ENCODE measurements at places on chromosomes 7 and 10. TPM values are rescaled to one million over a fixed set of nuclear protein-coding genes. Genes with fewer than 3 reads are reported as not detected.

ANKMY2 gene
- total RNA-seq: 30.2 TPM

HABP2 gene
- total RNA-seq: not detected

PPP1R9A gene
- 0.45 TPM for total RNA-seq

PDK4 gene
- 0.72 TPM for total RNA-seq

FAM107B gene
- total RNA-seq: 4.8 TPM

MYO3A gene
- not detected for total RNA-seq

EGR2 gene
- 0.90 TPM for total RNA-seq

GSAP gene
- 3.2 TPM for total RNA-seq

CYP2W1 gene
- total RNA-seq: not detected

EPDR1 gene
- total RNA-seq: 27.8 TPM

WNT8B gene
- not detected for total RNA-seq

GIMAP7 gene
- total RNA-seq: not detected

ASB10 gene
- not detected for total RNA-seq

GNAT3 gene
- not detected for total RNA-seq

CRPPA gene
- total RNA-seq: 3.2 TPM

ZNF438 gene
- 8.0 TPM for total RNA-seq

GPR158 gene
- 0.49 TPM for total RNA-seq

CCDC71L gene
- 40.6 TPM for total RNA-seq

BUB3 gene
- 182 TPM for total RNA-seq

RBP3 gene
- not detected for total RNA-seq

SEMA3D gene
- total RNA-seq: 51.2 TPM

SHH gene
- not detected for total RNA-seq

NME8 gene
- total RNA-seq: not detected

OGDH gene
- total RNA-seq: 26.2 TPM

TMEM176A gene
- total RNA-seq: not detected

VSTM4 gene
- 4.7 TPM for total RNA-seq

OPN1SW gene
- not detected for total RNA-seq

FAM25C gene
- total RNA-seq: not detected

HOXA4 gene
- 0.57 TPM for total RNA-seq

PTPRN2 gene
- total RNA-seq: 2.5 TPM

OR13A1 gene
- total RNA-seq: not detected

GPR15LG gene
- not detected for total RNA-seq

UBE2H gene
- 71.6 TPM for total RNA-seq

ZNF12 gene
- total RNA-seq: 16.9 TPM

FKBP9 gene
- 831 TPM for total RNA-seq

MRLN gene
- total RNA-seq: not detected

ARHGEF5 gene
- total RNA-seq: 3.2 TPM

AS3MT gene
- 7.0 TPM for total RNA-seq

BHLHA15 gene
- not detected for total RNA-seq

ZNF804B gene
- total RNA-seq: not detected

NACAD gene
- 5.5 TPM for total RNA-seq

CTAGE4 gene
- total RNA-seq: 2.9 TPM

TMEM273 gene
- not detected for total RNA-seq

RASA4B gene
- 4.6 TPM for total RNA-seq

ENTPD1 gene
- 0.16 TPM for total RNA-seq

PTPRZ1 gene
- total RNA-seq: 0.72 TPM

ITPRID1 gene
- total RNA-seq: not detected

ADCY1 gene
- total RNA-seq: 0.72 TPM

GPR22 gene
- total RNA-seq: not detected

AGR2 gene
- total RNA-seq: not detected

SLC39A12 gene
- total RNA-seq: not detected

MAGI2 gene
- 16.1 TPM for total RNA-seq

GPNMB gene
- 479 TPM for total RNA-seq

PDCD11 gene
- total RNA-seq: 38.4 TPM

FAM237B gene
- not detected for total RNA-seq

TCF7L2 gene
- 8.8 TPM for total RNA-seq

CCL24 gene
- total RNA-seq: not detected

CDNF gene
- total RNA-seq: 1.2 TPM

GRID2IP gene
- not detected for total RNA-seq

Data from fibroblast of the aortic adventitia (primary cell).